ENCODE measurements at places on chromosomes 6 and 20.

DNA sequence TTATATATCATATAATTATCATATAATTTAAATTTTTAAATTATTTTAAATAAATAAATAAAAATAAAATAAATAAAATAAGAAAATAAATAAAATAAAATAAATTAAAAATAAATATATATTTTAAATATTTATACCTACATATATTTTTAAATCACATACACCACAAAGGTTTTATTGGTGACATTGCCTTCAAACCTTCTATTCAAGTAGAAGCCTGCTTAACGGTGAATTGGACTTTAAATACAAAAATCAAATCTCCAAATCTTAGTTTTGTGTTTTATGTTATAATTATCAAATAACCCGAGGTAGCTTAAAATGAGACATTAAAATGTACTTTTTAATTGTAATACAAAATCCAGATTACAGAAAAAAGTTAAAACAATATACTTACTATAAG lies 1137.8 kb downstream of the HACE1 start:
- DNase-seq = no peak

GRCh38 chr6:136866872-136867416 lies 44.6 kb downstream of the PEX7 start:
- no peak for DNase-seq

DNA sequence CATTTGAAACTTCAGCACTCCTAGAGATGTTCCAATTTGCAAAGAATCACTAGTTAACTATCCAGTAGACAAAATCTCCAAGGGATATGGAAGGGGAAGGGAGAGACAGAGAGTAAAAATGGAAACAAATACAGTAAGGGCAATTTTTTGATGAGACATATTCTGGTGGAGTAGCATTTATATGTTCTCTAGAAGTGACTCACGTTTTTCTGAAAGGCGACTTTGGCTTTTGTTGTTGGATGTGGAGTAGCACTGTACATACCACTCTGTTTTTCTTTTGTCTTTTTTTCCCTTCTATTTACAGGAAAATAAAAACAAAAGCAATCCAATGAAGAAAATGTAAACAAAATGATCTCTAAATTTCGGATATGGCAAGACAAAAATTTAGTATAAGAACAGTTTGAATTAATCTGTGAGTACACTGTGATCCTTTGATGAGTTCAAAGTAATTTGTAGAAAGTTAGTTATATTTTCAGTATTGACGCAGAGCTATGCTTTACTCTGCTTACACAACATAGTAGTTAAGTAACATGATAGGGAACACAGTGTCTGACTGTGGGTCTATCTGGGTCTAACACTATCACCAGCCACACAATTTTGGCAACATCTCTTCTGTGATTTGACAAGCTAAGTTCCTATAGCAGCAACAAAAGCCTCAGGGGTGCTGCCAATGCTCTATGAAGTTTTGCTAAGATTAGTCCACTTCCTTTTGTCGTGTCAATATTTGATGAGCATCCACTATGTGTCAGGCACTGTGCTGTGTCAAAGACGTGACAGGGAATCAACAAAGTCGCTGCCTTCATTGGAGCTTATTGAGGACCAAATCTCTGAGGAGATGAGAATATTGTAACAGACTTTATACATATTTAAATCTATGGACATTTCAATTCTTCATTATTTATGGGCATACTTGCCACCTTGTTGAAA lies 27.3 kb upstream of the TAGAP start:
- DNase-seq = no peak

DNA sequence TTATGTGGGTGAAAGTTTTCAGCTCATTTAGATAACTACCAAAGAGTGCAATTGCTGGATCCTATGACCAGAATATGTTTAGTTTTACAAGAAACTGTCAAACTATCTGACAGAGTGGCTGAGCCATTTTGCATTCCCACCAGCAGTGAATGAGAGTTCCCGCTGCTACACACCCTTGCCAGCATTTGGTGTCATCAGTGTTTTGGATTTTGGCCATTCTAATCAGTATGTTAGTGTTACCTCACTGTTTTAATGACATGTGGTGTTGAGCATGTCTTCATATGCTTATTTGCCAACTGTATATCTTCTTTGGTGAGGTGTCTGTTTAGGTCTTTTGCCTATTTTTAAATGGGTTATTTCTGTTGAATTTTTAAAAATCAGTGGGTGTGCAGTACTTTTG lies 120.9 kb downstream of the CFAP61 start:
- DNase-seq = no peak

Data from stimulated activated CD4-positive, alpha-beta T cell treated with anti-CD3 and anti-CD28 coated beads, Interleukin-12 subunit alpha, Interleukin-12 subunit beta, amount 100 ng/mL, for 48 hours (primary cell).